Retinal pigment epithelial cell (primary cell): ENCODE measurements at places on chromosomes 2 and 18.

- DNase-seq: no peak
Observed at GRCh38 chr2:241074065-241074818, 27.8 kb downstream of the MTERF4 start.

DNA sequence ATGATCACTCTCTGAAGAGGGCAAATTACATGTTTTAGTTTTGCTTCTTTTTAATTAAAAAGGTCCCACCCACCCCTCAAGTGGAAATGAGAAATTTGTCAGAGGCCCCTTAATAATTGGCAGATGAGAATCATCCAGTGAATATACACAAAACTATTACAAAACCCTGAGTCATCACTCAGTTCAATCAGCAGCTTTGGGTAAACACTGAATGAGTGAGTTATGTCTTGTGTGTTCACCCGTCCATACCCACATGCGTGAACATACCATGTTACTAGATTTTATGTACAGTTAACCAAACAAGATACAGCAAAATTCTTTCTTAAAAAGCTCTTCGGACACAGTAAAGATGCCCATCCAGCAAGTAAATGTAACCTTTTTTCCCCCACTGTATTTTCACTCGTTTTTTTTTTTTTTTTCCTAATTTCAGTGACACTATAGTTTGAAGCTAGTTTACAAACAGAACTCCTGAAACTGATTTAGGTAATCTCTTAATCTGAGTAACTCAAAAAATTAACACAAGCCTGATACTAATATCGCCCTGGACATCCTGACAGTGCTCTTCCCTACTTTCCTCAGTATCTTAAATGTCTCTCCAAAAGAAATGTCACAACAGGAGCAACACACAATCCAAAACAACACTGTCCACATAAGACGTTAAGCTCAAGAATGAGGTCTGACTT is 1.4 kb downstream of the PSME4 start:
- DNase-seq: peak; percentile 41

GRCh38 chr2:46847185-46847710 is 68.4 kb downstream of the MCFD2 start:
- DNase-seq: peak; percentile 100

GRCh38 chr18:74084184-74084855 is 63.3 kb downstream of the FBXO15 start:
- DNase-seq: no peak

DNA sequence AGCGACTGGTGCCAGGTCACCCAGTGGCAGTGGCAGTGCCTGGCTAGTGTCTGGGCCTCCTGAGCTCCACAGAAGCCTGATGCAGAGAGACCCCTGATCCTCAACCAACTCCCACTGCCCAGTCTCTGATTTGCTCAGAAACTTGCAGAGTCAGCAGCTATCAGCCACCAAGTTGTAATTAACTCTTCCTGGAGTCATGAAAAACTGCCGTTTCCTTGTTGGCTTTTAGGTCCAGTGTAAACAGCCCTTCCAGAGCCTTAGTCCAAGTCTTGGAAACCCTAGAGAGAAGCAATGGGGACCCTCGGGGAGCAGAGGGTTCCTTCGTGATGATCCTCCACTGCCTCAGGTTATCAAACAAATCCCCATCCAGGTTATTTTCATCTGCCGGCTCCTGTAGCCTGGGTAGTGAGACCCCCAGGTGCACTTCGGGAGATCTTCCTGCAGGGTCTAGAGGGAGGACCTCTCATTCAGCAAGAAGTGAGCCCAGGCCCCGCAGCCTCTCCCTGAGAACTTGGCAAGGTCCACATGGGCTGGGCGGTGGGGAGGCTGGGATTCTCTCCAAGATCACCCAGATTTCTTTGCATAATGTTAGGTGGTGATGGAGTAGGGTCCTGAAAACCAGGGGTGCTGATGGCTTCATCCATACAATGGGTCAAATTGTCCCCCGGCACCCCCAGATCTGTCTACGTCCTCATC is 137.7 kb upstream of the HDAC4 start:
- no peak for DNase-seq

GRCh38 chr2:236512902-236513435 is 56.7 kb upstream of the ACKR3 start:
- peak; percentile 8 for DNase-seq

- DNase-seq: no peak
Observed at GRCh38 chr18:24860978-24861680, 400.7 kb downstream of the HRH4 start.

- no peak for DNase-seq
Observed at GRCh38 chr18:50096766-50097435, 98.0 kb downstream of the MYO5B start.

GRCh38 chr2:120345608-120346007 is 328 bp upstream of the INHBB start:
- DNase-seq: no peak
